CD14-positive monocyte (primary cell): ENCODE measurements at places on chromosomes 3 and 15.

- DNase-seq, result peak; percentile 9
Observed at GRCh38 chr3:38247366-38248035, 18.1 kb upstream of the SLC22A13 start.

DNA sequence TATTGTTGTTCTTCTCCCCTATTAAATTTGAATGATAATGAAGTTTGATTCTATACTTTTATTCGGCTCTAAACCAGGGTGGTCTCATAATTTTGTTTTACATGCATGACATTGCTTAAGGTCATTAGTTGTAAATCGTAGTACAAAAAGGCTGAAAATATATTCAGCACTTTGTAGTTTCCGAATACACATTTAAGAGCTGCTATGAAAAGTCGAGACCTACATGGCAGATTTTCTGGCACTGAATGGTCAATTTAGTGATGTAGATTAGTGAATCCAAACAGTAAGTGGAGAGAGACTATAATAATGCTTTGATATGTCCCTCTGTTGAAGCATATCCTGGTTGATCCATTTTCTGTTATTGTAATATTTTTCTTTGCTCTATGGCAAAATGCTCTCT is 254.0 kb upstream of the SOX2 start:
- DNase-seq, result no peak

DNA sequence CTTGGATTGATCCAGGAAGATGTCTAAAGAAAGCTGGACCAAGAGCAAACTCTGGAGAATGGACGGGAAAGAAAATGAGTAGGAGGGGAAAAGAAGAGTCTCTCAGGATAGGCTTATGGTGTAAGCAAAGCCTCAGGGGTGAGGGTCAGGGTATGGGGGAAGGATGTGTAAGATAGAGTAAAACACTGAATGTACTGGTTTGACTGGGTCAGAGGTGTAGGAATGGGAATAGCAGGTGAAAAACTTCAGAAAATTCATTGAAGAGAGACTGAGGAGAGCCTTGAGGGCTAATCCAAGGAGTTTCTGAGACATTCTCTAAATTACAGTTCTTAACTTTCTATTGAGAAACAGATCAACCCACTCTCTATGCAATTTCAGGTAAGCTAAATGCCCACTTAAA is 857.3 kb downstream of the FHIT start:
- no peak for DNase-seq

- DNase-seq, result no peak
Observed at GRCh38 chr3:193872265-193872753, 263.6 kb upstream of the HES1 start.

GRCh38 chr3:168024537-168024941 is 71.2 kb downstream of the GOLIM4 start:
- DNase-seq, result no peak

DNA sequence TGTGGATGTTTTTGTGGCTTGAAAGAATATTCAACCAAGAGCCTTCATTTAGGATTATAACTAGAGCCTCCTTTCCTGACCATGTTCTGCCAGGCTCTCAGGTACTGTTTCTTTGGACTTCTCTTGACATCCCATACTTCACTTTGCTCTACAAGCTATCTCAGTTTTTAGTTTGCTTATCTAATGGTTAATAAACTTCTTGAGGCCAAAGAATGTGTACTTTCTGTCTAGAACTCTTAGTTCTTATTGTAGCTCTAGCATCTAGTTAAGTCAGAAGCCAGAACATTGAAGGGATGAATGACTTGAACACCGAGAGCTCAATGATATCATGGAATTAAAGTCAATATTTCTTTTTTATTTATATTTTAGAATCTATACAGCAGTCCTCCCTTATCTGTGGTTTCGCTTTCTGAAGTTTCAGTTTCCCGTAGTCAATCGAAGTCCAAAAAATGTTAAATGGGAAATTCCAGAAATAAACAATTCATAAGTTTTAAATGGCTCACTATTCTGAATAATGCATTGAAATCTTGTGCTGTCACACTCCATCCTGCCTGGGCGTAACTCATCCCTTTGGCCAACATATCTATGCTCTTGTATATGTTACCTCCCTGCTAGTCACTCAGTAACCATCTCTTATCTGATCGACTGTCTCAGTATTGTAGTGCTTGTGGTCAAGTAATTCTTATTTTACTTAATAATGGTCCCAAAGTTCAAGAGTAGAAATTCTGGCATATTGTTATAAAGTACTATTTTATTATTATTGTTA is 368.6 kb upstream of the RBMS3 start:
- DNase-seq, result no peak

DNA sequence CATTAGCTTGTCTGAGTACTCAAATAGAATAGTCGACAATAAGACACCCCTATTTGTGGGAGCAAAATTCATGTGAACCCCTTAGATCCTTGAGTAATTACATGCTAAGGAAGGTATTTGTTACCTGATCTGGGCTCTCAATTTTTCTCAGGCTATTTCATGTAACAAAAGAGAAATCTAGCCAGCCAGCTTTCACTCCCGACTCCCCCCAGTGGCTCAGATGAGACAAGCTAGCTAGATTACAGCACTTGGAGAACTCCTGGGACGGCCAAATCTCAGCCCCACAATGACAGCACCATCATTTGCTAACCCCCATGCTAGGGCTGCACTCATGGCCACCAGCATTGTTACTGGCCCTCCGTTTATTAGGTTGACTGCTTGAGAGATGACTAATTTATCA is 41.3 kb downstream of the GLDN start:
- no peak for DNase-seq

- no peak for DNase-seq
Observed at GRCh38 chr3:98445949-98446406, 17.0 kb upstream of the OR5K1 start.

DNA sequence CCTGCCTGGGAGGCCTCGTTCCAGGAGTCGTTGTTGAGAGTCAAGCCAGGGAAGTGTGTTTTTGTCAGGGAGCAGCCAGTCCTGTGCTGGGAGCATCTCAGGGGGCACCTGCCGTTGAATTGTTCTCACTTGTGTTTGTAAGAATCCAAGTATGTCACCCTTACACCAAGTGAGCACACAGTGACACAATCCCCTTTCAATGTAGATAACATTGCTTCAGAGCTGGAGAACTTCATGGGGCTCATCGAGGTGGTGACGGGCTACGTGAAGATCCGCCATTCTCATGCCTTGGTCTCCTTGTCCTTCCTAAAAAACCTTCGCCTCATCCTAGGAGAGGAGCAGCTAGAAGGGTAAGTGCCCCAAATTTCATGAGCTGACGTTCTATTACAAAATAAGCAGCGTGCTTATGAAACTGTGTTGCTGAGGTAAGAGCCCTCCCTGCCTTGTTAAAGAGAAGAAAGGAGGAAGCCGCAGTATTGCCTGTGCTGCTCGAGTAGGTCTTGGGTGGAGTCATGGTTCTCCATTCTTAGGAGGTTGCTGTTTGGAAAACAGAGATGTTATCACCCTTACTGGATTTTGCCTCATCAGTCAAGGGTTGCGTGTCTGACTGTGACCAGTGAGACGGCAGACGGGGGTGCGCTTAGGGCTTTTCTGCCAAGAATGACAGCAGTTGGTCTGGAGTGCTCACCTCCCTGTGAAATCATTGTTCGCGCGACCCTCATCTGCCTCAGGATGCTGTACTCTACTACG is 108.1 kb downstream of the PGPEP1L start:
- DNase-seq, result peak; percentile 90

- no peak for DNase-seq
Observed at GRCh38 chr3:72744330-72744729, 103.9 kb downstream of the SHQ1 start.

GRCh38 chr3:177356113-177356512 is 158.8 kb upstream of the TBL1XR1 start:
- DNase-seq, result no peak

DNA sequence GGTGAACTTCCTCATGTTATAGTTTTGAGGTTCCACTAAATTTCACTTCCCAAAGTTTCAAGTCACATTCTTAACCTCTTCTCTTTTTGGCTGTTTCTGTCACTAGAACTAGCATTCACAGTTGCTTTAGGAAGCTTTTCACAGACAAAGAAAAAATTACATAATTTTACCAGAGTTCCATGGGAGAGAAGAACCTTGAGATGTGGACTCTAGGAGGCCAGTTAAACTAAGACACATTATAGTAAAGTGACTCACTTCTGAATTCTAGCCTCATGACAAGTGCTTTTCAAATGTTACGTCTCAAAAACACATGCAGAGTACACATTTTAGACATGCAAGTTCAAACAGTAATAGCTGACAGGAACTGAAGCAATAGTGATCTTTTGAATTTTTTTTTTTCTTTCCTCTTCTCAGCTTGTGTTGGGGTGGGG is 39.9 kb upstream of the LRTM1 start:
- peak; percentile 55 for DNase-seq

GRCh38 chr3:159453945-159454344 is 534.7 kb upstream of the IL12A start:
- DNase-seq, result no peak

GRCh38 chr3:37255990-37256308 is 81.6 kb upstream of the LRRFIP2 start:
- DNase-seq, result no peak

- DNase-seq, result no peak
Observed at GRCh38 chr3:186077466-186077865, 31.4 kb downstream of the ETV5 start.

GRCh38 chr3:140238646-140239314 is 303.8 kb downstream of the CLSTN2 start:
- no peak for DNase-seq

- DNase-seq, result peak; percentile 78
Observed at GRCh38 chr3:126540342-126540849, 16.4 kb downstream of the CHST13 start.

GRCh38 chr15:99564221-99565048 is 1.3 kb upstream of the MEF2A start:
- peak; percentile 69 for DNase-seq

DNA sequence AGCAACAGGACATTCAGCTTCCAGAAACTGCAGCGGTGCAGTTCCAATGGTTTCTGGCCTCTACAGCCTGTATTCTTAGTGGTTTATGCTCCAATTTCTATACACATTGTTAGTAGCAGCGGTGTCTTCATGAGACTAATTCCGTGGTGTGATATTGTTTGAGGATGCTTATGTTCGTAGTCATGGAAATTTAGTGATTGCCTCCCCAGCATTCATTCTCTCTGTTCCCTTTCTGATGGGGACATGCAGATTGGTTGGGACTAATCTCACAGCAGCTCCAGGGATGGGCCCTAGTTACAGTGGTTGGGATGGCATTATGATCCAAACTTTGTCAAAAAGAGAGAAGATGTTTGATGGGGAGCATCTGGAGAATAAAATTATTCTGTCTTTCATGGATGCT is 208.6 kb downstream of the CD47 start:
- DNase-seq, result no peak

- DNase-seq, result no peak
Observed at GRCh38 chr15:77602800-77603199, 29.9 kb downstream of the LINGO1 start.

GRCh38 chr3:71710906-71711494 is 14.2 kb downstream of the EIF4E3 start:
- DNase-seq, result peak; percentile 44

DNA sequence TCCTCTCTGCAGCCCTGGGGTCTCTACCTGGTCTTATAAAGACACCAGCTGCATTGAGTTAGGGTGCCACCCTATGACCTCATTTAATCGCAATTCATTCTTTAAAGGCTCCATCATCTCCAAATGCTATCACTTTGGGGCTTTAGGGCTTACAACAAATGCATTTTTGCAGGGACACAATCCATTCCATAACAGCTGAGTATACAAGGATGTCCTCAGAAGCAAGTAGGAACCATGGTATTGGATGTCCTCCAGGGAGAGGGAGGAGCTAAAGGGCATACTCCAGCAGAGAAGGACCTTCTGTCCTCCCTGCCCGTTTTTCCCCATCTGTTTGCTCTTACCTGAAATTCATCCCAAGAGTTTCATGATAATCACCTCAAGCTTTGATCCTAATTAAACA is 30.3 kb downstream of the UMPS start:
- DNase-seq, result no peak

GRCh38 chr3:34351882-34352777 is 553.7 kb downstream of the PDCD6IP start:
- DNase-seq, result no peak
